Activated CD4-positive, alpha-beta T cell treated with anti-CD3 and anti-CD28 coated beads, Interleukin-2, Interleukin-4, amounts not matched to agents 100 ng/mL and 50 ng/mL, durations not matched to agents 16 hours and 8 hours (primary cell): ENCODE measurements at places on chromosomes 11 and 22.

DNA sequence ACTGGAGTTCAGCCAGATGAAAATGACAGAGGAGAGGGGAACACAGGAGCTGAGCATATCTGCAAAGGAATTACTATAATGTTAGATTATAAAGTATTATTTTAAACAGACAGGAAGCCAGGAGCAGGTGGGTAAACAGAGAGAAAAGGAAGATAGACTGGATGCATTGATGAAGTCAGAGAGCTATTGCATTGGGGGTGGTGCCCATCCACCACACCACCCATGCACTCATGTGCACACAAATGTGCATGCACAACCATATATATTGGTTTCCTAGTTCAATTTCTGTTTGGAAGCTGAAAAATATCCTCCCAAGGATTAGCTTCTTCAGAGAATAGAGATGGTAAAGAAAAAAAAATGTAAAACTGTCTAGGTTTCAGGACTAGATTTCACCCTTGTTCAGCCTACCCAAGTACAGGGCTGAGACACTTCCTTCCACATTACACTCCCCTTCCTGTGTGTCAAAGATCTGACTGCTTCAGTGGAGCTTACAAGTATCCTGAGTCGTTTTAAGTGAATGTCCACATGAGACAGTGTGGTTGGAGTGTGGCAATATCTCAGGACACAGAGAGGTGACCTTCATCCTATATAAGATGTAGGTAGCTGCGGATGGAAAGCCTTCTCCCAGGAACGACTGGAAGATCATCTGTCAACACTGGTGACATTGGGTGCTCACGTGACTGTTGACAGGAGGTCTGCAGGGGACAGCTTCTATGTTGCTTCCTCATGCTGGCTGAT, 12.2 kb upstream of the SMPD1 start:
- no peak for DNase-seq

- DNase-seq, result peak; percentile 89
Observed at GRCh38 chr11:35144136-35144741, 5.3 kb downstream of the CD44 start.

DNA sequence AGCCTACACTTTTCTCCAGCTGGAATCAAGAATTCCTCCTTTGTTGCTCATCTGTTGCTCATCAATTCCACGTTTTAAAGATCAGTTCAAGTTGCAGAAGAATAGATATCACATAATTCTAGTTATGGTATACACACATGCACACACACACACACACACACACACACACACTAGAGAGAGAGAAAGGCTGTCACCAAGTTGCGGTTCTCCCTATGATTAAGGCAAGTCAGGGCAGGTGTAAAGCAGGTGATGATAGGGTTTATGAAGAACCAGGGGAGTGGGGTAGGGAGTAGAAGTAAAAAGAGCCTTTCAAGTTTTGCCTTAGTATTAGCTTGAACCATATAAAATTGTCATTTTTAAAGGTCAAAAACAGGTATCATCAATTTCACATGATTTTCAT, 31.7 kb upstream of the TMPRSS4 start:
- DNase-seq, result no peak

DNA sequence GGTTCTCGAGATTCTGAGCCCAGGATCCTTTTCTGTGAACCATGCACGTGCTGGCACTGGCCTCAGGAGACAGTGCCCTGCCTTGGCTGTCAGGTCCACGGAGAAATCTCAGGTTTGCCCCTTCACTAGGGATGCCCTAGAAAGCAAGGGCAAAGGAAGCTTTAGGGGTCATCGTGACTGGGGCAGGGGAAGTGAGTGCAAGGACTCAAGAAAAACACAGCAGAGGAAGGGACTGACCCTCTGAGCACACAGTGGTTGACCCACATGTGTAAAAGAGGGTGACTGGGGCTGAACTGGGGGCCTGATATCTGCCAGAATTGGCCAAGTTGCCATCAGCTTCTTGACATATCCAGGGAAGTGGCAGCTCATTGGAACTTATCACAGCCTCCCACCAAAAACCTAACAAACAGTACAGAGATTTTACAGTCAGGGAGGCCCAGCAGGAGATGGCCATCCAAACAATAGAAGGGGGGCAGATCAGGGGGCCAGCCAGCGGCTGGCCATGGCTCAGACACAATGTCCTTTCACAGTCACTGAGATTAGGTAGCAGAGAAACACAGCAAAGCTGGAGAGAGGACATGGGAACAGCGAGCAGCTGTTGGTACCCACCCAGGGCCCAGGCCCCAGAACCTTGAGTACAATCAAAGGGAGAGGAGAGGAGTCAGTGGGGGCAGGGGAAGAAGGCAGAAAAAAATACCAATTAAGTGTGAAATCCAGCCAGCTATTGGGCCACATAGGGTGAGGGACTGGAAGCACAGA, 4.4 kb downstream of the TMEM121B start:
- DNase-seq, result no peak

GRCh38 chr11:58829786-58830185, 14.7 kb downstream of the GLYATL2 start:
- DNase-seq, result no peak

DNA sequence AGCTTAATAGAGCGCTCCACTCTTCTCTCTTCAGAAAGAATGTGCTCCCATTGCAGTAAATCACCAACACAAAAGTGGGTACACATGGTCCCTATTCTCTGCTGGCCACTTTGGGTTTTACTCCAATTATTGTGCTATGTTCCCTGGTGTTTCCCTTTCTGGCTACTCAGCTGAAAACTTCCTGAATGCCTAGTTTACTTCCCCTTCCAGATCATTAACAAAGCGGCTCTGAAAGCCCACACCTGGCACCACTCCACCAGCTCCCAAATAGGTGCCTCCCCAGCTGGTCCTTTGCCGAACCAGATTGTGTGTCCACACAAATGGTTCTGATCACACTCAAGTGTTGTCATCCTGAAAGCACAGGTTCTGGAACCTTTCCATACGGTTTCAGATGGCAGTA, 443.7 kb downstream of the NTM start:
- no peak for DNase-seq

GRCh38 chr11:130997278-130997677, 81.0 kb upstream of the SNX19 start:
- no peak for DNase-seq

DNA sequence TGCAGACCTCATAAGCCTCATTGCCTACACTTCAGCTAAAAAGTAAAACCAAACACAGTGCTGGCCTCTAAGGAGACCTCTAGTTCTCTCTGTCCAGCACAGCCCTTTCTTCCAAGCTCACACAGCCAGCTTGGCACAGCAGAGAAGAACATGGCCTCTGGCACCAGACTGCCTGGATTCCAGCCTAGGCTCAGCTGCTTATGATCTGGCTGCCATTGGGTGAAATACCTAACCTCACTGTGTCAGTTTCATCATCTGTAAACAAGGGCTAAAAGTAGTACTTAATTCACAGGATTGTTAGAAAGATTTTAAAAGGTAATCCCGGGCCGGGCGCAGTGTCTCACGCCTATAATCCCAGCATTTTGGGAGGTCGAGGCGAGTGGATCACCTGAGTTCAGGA, 9.9 kb upstream of the ACER3 start:
- no peak for DNase-seq

- no peak for DNase-seq
Observed at GRCh38 chr22:43783777-43784176, 28.3 kb downstream of the EFCAB6 start.

DNA sequence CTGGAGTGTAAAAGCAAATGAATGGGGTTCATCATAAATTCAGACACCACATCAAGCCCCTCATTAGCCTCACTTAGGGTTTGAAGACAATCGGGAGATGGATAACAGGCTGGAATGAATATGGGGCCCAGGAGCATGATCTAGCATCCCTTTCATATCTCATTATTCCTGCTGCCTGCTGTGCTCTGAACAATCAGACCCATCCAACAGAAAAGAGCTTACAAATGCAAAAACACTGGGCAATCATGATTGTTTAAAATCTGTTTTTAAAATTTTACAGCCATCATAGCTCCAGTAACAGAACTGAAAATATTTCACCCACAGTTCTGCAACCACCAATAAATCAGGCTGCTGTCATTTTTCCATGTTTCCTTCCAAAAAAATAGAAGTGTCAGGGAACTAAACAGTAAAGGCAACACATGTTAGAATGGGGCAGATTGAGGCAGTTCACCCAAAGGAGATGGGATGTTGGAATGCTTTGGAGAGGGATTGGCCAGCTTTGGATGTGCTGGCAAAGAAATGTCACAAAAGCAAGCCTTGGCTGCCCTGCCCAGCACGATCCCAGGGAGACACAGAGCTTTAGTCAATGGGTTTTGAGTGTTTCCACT, 47.8 kb upstream of the BMAL1 start:
- no peak for DNase-seq

DNA sequence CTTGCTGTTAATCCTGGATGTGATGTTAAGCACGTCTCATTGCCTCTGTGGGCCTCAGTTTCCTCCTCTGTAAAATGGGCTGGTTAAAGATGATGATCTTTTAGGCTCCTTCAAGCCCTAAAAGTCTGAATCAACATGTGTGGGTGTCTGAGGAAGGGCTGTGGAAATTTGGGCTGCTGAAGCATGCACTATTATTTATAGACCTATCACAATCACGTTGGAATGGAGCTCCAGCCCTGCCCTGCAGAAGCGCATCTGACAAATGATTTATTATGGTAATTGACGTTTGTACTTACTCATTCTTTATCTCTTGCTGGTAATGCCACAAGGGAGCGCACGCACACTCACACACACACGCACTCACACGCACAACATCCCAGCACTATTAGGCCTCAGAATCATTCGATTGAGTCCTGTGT, 20.4 kb downstream of the P2RX3 start:
- DNase-seq, result no peak

- DNase-seq, result no peak
Observed at GRCh38 chr11:69637941-69638871, 2.8 kb upstream of the CCND1 start.

DNA sequence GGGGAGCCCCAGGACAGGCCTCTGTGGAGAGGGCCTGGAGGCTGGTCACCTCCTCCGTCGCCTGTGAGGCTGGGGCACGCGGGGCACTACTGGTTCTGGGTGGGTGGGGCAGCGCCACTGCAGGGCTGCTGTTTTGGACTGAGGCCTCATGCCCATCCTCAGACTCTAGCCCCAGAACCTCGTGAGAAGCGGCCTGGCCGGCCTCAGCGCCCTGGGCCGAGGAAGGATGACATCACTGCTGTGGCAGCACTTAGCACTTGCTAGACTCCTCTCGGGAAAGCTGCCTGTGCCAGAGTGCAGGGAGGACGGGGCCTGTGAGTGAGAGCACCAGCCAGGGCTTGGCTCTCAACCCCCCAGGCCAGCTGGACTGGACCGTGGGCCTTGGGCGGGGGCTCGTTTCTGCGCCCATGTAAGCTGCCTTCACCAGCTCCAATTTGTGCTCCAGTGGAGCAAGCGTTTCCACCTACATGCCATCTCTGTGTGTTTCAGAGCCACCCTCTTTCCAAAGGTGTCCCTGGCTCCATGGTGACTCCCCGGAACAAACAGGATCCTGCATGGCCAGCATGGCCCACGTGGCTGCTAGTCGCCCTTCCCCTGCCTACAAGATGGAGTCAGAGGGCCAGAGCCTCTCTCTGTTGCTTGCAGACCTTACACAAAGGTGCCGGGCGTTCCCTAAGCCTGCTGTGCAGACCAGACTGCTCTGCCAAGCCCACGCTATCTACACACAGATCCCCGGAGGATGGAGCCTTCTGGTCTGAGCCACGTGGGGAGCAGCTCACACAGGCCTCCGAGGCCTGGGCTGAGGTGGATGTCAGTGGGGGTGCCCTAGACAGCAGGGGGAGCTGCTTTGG, 102.9 kb downstream of the CTTN start:
- DNase-seq, result no peak

- no peak for DNase-seq
Observed at GRCh38 chr11:118450451-118450850, 14.2 kb downstream of the KMT2A start.

DNA sequence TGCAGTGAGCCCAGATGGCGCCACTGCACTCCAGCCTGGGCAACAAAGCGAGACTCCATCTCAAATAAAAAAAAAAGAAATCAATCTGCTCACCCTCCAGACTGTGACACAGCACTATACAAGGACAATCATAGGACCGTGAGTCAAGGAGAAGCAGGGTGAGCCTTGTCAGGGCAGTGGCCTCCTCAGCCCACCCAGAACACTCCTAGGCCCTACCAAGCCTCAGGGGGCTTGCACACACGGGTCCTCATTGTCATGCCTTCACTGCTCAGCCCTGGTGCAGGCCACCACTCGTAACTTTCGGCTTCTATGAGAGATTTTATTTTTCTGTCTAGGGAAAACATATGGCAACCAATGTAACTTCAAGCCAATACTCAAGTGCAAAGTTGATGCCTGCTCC, 35.8 kb downstream of the DGCR2 start:
- DNase-seq, result no peak

DNA sequence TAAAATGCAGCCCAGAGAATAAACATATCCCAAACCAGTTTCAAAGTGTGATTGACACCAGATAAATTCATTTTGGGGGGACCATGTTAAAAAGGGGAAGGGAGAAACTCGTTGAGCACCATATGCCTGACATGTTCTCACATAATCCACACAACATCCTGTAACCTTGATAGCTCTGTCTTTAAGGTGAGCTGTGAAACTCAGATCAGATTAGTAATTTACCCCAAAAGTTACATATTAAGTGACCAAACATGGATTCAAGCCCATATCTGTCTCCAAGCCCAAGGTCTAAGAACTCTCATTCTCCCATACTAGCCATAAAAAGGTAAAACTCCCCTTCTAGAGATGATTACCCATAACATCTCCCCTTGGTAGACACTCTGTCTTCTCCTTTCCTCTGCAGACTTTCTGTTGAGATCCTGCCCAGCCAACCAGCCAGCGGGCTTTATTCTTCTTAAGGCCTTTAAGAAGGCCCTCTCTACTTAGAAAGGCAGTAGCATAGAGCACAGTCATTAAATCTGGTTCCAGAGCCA, 150.7 kb downstream of the CCDC34 start:
- no peak for DNase-seq

DNA sequence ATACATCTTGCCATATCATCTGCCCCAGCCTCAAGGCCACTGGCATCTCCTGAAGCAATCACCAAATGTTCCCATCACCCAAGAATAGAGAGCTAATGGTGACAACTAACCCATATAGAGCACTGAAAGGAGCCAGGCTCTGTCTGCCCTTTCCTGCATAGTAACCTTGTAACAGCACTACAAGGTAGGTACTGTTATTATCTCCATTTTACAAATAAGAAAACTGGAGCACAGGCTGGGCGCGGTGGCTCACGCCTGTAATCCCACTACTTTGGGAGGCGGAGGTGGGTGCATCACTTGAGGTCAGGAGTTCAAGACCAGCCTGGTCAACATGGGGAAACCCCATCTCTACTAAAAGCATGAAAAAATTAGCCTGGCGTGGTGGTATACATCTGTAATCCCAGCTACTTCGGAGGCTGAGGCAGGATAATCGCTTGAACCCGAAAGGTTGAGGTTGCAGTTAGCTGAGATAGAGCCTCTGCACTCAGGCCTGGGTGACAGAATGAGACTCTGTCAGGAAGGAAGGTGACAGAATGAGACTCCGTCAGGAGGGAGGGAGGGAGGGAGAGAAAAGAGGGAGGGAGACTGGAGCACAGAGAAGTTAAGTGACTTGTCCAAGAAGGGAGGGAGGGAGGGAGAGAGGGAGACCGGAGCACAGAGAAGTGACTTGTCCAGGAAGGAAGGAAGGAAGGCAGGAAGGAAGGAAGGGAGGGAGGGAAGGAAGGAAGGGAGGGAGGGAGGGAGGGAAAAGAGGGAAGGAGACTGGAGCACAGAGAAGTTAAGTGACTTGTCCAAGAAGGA, 2.2 kb downstream of the SLC35F2 start:
- DNase-seq, result no peak
